Activated T-cell treated with anti-CD3 and anti-CD28 coated beads, Interleukin-2, amount 50 U/mL, for 72 hours (primary cell): ENCODE measurements at places on chromosomes 7 and 10. TPM values are rescaled to one million over a fixed set of nuclear protein-coding genes. Genes with fewer than 3 reads are reported as not detected.

- peak; percentile 2 for DNase-seq
- peaks cover 7% of the 10 kb centered on the region for H3K36me3 ChIP-seq
- H3K4me3 ChIP-seq, result no peak overlapping the region
- H3K27me3 ChIP-seq, result no peaks in the 10 kb centered on the region
- H3K27ac ChIP-seq, result peak overlapping the region; percentile 35
Measured at GRCh38 chr10:32680803-32681557, 235.0 kb downstream of the CCDC7 start.

- H3K27me3 ChIP-seq, result no peaks in the 10 kb centered on the region
- H3K36me3 ChIP-seq, result peaks cover 7% of the 10 kb centered on the region
- peak overlapping the region; percentile 94 for H3K27ac ChIP-seq
- peaks cover 47% of the 10 kb centered on the region for H3K4me1 ChIP-seq
Measured at GRCh38 chr10:93410697-93411348, 71.3 kb downstream of the MYOF start.

DNA sequence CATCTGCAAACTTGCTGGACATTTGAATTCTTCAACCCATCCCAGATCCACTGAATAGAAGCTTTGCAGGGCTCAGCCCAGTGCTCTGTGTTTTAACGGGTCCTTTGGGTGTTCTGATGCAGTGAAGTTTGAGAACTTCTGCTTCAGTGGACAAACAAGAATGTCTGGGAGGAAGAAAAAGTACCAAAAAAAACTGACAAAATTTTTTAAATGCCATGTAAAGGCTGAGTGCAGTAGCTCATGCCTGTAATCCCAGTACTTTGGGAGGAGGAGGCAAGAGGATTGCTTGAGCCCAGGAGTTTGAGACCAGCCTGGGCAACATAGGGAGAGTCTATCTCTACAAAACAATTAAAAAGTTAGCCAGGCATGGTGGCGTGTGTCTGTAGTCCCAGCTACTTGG, 51.8 kb upstream of the FRMD4A start:
- no peak for DNase-seq
- H3K27me3 ChIP-seq, result peaks cover 42% of the 10 kb centered on the region
- H3K4me3 ChIP-seq, result no peak overlapping the region
- no peaks in the 10 kb centered on the region for H3K36me3 ChIP-seq

- H3K36me3 ChIP-seq, result no peaks in the 10 kb centered on the region
- DNase-seq, result no peak
- H3K4me1 ChIP-seq, result peaks cover 18% of the 10 kb centered on the region
- H3K27ac ChIP-seq, result no peak overlapping the region
- H3K27me3 ChIP-seq, result no peaks in the 10 kb centered on the region
Measured at GRCh38 chr10:61841338-61841875, 60.1 kb upstream of the ARID5B start.

DNA sequence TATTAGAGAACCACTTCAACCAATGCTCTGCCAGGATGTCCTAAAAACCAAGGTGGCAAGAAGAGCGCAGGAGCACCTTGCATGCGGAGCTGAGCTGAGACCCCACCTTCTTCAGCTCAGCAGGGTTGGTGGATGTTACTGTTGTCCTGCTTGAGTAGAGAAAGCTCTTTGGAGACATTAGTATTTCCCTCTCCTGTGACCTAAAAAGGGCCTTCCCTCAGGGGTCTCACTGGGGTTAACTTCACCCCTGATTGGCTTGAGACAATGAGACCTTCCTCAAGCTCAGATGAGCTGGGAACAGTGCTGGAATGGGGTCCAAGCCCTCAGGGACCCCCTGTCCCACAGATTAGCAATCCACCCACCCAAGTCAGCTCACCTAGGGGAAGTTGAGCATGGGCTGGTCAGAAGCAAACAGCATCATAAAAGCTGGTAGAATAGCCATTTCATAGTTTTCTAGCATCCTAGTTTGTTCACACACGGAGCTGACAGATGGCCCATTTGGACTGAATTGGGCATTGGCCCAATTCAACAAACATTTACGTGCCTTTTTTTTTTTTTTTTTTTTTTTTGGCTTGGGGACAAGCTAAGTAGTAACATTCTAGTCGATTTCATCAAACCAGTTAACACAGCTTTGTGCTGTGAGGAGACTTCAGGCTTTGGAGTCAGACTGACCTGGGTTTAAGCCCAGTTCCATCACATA, 100.6 kb upstream of the HABP2 start:
- no peaks in the 10 kb centered on the region for H3K36me3 ChIP-seq
- peaks cover 21% of the 10 kb centered on the region for H3K27me3 ChIP-seq
- DNase-seq, result no peak
- H3K27ac ChIP-seq, result no peak overlapping the region

AKR1C8 gene
- not detected for total RNA-seq

DNA sequence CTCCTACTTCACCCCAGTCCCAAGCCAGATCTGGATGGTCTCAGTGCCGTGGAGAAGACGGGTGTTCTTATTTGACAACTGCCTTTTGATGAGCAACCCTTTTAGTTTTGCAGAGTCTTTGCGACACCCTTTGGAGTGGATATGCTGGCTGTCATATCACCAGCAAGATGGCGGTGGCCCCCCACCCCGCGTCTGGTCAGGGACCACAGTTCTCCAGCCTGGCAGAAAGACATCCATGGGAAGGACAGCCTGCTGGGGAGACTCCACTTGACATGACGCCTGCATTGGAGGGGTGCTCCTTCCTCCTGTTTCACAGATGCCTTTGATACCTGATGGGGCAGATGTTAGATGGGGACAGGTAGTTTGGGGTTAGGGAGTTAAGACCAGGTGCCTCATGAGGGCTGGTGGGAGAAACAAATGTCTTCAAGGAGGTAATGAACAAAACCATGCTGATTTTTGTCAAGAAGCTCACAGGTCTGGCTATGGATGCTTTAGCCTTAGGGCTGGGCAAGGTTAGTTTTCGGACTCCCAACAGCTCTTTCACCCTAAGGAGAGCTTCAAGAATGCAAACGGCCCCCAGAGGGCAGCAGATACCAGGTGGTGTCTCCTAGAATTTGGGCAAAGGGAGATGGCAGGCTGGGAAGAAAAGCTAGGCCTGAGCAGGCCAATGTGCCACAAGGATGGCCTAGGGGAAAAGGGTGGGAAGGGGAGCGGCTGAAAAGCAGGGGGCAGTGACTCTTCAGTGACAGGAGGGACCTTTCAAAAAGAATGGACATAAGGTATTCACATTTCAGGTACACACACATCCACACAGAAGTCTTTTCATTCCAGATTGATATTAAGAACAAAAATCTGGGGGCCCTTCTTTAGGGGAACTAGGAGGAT, 95.2 kb downstream of the CLEC2L start:
- no peak overlapping the region for H3K4me3 ChIP-seq
- DNase-seq, result peak; percentile 34

DNA sequence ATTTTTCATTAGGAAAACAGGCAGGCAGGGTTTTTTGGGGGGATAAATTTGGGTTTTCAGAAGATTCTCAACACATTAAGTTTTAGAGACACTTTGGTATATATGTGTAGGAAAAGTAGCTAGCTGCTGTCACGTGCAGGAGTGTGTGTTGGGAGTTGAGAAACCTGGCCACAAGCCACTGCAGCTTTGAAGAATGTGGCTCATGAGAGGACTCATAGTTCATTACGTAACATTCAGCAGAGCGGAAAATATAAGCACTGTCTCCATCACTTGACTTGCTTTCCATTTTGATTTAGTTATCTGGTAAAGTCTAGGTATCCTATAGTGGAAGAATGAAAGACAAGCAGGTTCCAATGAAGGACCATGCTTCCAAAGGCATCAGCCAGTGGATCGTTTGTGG, 31.2 kb downstream of the SMNDC1 start:
- H3K4me3 ChIP-seq, result peak overlapping the region; percentile 49
- H3K36me3 ChIP-seq, result no peaks in the 10 kb centered on the region
- peaks cover 11% of the 10 kb centered on the region for H3K27me3 ChIP-seq
- peak overlapping the region; percentile 52 for H3K27ac ChIP-seq
- DNase-seq, result peak; percentile 42
- peaks cover 36% of the 10 kb centered on the region for H3K4me1 ChIP-seq

DNA sequence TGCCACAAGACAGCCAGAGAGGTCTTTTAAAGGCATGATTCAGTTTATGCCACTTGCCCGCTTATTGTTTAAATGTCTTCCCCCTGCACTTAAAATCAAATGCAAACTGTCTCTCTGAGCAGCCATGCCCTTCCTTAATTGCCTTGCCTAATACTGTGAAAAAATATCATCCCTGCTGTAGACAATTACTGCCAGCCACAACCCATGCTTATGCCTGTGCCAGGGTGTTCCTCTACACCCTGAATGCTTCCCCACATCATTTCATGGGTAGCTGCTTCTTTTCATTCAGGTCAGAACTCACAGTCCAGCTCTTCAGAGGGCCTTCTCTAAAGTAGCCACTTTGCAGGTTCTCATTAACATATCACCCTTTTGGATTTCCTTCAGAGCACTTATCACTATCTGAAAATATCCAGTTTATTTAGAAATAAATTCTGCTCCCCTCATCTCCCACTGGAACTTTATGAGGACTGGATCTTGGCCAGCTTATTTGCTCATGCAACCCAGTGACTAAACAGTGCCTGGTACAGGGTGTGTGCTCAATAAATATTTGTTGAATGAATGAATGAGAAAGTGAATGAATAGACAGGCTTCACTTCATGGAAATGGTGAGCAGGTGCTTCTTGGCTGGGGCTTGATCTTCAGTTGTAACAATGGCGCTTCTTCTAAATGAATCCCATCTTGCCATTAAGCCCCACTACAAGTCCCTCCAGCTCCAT, 162.4 kb upstream of the MDFIC start:
- H3K27ac ChIP-seq, result no peak overlapping the region
- H3K4me1 ChIP-seq, result no peaks in the 10 kb centered on the region
- no peaks in the 10 kb centered on the region for H3K36me3 ChIP-seq

STAG3 gene
- total RNA-seq, result 121 TPM
